ENCODE measurements at places on chromosomes 4 and X.
A peak's percentile ranks its signal among the peaks of the same experiment; 100 is the strongest.

DNA sequence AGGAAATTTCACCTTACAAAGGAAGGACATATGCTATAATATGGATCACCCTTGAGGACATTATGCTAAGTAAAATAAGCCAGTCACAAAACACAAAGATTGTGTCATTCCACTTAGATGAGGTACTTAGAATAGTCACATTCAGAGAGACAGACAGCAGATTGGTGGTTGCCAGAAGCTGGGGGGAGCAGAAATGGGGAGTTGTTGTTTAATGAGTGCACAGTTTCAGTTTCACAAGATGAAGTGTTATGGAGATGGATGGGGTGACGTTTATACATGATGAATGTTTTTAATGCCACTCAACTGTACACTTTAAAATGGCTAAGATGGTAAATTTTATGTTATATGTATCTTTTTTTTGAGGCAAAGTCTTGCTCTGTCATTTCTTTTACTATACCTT, 14.8 kb upstream of the SPON2 start:
- no peak for DNase-seq

- peak; percentile 38 for DNase-seq
Measured at GRCh38 chr4:73730292-73730691, 10.1 kb upstream of the CXCL8 start.

DNA sequence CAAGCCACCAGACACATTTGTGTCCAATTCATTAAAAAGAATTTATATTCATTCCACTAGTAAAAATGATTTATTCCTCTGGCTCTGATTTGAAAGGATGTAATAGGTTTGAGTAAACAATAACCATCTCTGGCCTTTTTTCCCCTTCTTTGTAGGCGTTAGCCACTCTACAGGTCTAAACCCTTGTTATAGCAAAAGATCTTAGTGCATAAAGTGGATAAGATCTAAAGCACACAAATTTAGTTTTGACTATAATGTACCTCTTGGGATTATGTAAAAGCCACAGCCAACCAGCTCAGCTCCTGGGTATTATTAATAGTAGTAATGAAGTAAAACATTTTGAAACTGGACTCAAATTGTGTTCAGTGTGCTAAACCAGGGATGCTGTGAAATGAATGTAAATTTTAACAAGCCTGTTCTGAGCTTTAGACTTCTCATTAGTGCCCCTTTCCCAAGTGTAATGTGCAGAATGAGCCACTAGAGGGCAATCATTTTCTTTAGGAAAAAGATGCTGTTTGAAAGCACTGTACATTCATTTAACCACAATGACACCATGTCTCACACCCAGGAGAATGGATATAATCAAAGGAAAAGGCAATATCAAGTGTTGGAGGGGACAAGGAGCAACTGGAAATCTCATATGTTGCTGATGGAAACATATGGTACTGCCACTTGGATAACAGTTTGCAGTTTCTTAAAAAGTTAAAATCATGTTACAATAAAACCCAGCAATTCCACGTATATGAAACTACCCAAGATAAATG, 69.7 kb downstream of the KLHL8 start:
- peak; percentile 55 for DNase-seq

GRCh38 chr4:5827108-5828004, 65.5 kb downstream of the CRMP1 start:
- peak; percentile 78 for DNase-seq

GRCh38 chr4:178789279-178789678, 1347.0 kb upstream of the AGA start:
- no peak for DNase-seq

Measured in AG20443 (cell line).